Stimulated activated CD8-positive, alpha-beta memory T cell treated with anti-CD3 and anti-CD28 coated beads, Interleukin-15, amount 100 ng/mL, for 48 hours (primary cell): ENCODE measurements at places on chromosomes 1 and 21.

GRCh38 chr1:30087465-30087864 is 635.9 kb downstream of the MATN1 start:
- no peak for DNase-seq

DNA sequence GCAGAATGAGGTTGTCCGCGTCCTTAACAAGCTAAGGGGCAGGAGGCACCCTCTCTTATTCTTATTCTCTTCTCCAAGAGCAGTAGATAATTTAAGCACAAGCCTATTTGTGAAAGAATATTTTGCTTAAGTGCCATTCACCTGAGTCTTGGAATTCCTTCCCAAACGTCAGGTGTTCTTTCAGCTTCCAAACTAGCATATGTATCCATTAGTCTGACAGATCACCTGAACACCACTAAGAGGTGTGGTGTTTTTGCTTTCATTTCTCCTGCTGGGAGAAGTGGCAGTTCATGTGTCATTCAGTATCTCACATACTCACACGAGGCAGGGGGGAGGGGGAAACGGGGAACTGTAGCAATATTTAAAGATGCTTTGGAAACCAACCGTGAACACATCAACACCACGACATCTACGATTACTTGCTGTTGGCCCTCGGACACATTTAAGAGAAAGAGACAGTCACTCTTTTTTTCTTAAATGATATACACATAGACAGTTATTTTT is 45.5 kb upstream of the RBM15 start:
- no peak for DNase-seq

DNA sequence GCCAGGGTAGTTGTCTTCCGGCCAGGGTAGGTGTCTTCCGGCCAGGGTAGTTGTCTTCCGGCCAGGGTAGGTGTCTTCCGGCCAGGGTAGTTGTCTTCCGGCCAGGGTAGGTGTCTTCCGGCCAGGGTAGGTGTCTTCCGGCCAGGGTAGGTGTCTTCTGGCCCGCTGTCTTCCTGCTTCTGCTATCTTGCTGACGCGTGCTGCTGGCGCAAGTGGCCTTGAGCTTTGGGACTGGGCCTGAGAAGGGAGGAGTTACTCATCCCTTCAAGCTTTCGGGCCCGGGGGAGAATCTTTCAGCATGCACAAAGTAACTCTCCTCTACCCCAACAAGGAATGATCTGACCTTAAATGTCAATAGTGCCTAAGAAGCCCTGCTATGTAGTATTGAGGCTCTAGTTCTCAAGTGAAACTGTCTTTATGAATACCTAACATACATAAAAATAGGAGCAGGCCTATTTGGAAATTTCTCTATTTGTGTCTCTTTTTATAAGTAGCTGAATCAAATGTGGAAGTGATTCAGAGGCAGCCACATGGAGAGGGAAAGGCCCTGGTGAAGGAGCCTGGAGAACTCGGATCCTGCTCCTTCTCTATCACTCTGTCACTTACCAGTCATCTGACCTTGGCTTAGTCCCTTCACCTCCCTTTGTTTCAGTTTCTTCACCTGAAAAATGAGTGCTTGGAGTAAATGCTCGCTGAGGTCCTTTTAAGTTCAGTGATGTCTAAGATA is 65.6 kb downstream of the RGL1 start:
- DNase-seq, result no peak

DNA sequence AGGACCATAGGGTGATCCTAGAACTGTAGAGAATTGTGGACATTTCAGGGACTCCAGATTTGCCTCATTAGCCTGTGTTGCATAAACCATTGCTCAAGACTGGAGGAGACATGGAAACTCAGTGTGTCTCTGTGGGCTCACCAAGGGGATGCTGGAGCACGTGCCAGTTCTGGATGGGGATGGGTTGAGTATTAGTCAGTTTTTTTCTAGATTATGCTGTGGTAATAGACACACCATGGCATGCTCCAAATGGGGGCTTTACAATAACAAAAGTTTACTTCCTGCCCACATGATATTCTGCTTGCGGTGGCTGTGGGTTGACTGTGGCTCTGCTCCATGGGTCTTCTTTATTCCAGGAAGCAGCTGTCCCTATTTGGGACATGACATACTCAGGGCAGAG is 125.4 kb downstream of the FOXD2 start:
- no peak for DNase-seq

GRCh38 chr1:193417403-193417802 is 231.0 kb upstream of the B3GALT2 start:
- no peak for DNase-seq

- DNase-seq, result no peak
Measured at GRCh38 chr1:40820251-40820797, 36.7 kb downstream of the KCNQ4 start.

GRCh38 chr1:71296551-71297134 is 215.8 kb upstream of the ZRANB2 start:
- no peak for DNase-seq

DNA sequence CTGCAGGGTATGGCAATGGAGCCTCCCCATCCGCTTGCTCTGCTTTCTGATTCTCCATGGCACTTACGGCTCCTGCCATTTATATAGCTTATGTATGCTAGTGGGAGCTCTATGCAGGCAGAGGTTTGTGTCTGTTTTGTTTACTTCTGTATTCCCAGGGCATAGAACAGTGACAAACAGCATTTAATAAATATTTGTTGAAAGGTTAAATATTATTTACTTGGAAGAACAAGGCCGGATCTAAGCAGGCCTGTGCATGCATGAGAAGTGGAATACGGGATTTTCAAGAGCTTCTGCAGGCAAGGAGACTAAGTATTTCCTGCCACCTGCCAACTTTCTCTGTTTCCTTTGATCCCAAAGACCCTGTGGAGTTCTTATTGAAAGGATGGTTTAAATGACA is 90.7 kb downstream of the XCL2 start:
- DNase-seq, result no peak

- DNase-seq, result no peak
Measured at GRCh38 chr1:113984710-113985109, 5.4 kb downstream of the OLFML3 start.

DNA sequence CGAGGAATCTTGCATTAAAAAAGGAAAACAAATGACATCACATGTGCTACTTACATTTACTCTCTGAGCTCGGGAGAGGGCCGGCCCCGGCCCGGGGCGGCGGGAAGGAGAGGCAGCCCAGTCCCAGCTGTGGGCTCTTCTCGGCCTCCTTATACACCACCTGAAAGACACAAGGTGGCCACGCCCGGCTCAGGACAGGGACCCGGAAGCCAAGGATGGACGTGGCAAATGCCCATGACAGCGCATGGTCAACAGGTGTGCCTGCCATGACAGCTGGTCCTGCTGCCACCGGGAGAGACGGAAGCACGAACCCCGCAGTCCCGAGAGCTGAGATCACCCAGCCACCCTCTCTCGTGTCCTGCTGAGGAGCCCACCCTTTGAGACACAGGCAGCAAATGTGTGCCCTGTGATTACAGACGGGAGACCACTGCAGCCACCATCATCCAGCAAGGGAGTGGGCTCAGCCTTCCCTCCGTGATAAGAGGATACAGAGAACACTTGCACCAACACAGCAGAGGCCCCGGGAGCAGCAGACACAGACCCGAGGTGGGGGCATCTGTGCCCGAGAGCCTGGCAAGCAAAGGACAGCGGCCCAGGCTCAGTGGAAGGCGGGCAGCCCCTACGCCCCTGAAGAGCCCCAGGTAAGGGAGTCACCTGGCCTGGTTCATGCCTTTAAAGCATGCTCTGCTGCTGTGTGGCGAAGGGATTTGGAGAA is 8.7 kb downstream of the TPRG1L start:
- DNase-seq, result no peak

DNA sequence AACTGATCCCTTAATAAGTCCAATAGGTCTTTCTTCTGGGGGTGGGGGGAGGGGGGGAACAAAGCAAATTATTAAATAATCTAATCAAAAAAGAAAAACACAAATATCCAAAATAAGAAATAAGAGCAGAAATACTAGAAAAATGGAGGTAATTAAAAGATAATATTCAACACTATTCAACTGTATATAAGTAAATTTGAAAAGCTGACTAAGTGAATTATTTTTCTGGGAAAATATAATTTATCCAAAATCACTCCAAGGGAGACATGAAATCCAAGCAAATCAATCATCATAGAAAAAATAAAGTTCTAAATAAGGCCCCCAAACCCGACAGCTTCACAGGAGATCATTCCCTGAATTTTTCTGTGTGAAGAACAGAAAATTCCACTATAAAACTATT is 18.8 kb downstream of the VPS26C start:
- DNase-seq, result no peak

DNA sequence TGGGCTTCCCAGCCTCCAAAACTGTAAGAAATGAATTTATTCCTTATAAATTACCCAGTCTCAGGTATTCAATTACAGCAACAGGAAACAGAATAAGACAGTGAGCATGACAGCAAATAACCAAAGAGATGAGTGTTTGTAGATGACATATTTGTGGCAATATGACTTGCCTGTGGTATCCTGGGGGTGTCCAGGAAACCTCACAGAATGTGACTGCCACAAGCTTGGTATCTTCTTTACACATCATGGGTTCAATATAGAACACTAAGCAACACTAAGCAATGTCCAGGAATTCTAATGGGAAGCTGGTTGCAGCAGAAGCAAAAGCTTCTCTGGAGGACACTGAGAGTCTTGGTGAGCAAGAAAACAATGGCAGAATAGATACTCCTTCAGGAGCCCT is 236.4 kb upstream of the BEND5 start:
- DNase-seq, result no peak

GRCh38 chr1:159752135-159752580 is 28.6 kb upstream of the DUSP23 start:
- no peak for DNase-seq
